Endodermal cell (in vitro differentiated cells): ENCODE measurements at places on chromosomes 5 and 9. TPM values are rescaled to one million over a fixed set of nuclear protein-coding genes. Genes with fewer than 3 reads are reported as not detected.

ADAMTS12 gene
- total RNA-seq, result 122 to 140 TPM (median 123 TPM) in 3 replicates

EPB41L4B gene
- total RNA-seq, result 6.4 and 6.9 TPM in 2 replicates

FAF2 gene
- 38.9 to 52.9 TPM (median 42.9 TPM) in 3 replicates for total RNA-seq

PRRT1B gene
- total RNA-seq, result 35.2 and 42.9 TPM in 2 replicates

PCDHB10 gene
- 2.9 and 3.0 TPM in 2 replicates for total RNA-seq

GPX3 gene
- total RNA-seq, result 44.7 and 44.9 TPM in 2 replicates

TNFSF8 gene
- not detected in 3 replicates for total RNA-seq

GRCh38 chr5:78361631-78361993 is 1.2 kb downstream of the SCAMP1 start:
- H3K27me3 ChIP-seq, result no peaks in the 10 kb centered on the region
- DNase-seq, result no peak

- no peak overlapping the region for H3K27ac ChIP-seq
- H3K27me3 ChIP-seq, result no peaks in the 10 kb centered on the region
- H3K36me3 ChIP-seq, result no peaks in the 10 kb centered on the region
- no peak for DNase-seq
- no peak overlapping the region for H3K4me3 ChIP-seq
These were observed 222.9 kb upstream of the EFNA5 start for GRCh38 chr5:107893642-107894041.

- H3K27ac ChIP-seq, result no peak overlapping the region
- H3K4me3 ChIP-seq, result no peak overlapping the region
- H3K4me1 ChIP-seq, result peaks cover 5% of the 10 kb centered on the region
- DNase-seq, result no peak
- no peaks in the 10 kb centered on the region for H3K27me3 ChIP-seq
These were observed 23.2 kb downstream of the MAP3K1 start for GRCh38 chr5:56838409-56839039.

GRCh38 chr5:126267438-126267837 is 155.8 kb upstream of the GRAMD2B start:
- no peaks in the 10 kb centered on the region for H3K4me1 ChIP-seq
- H3K4me3 ChIP-seq, result no peak overlapping the region
- no peaks in the 10 kb centered on the region for H3K36me3 ChIP-seq
- H3K27ac ChIP-seq, result no peak overlapping the region
- no peak for DNase-seq

- H3K27ac ChIP-seq, result no peak overlapping the region
- H3K36me3 ChIP-seq, result no peaks in the 10 kb centered on the region
- H3K4me3 ChIP-seq, result no peak overlapping the region
- H3K27me3 ChIP-seq, result no peaks in the 10 kb centered on the region
These were observed 12.9 kb downstream of the CXCL14 start for GRCh38 chr5:135565725-135566421.

DNA sequence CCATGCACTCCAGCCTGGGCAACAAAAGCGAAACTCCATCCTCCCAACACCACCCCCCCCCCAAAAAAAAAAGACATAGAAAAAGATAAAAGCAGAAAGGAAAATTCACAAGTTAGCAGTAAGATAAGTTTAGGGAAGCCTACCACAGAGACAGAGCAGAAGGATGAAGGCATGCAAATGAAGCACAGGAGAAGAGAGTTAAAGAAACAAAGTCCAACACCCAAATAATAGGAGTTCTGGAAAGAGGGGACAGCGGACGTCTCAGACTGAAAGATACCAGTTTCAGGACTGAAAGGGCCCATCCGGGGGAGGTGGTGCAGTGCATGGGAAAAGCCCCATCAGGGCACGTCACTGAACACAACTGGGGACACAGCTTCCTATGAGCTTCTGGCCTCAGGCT is 54.3 kb downstream of the OTULIN start:
- no peak for DNase-seq
- no peaks in the 10 kb centered on the region for H3K27me3 ChIP-seq
- no peak overlapping the region for H3K27ac ChIP-seq
- H3K4me3 ChIP-seq, result no peak overlapping the region
- H3K4me1 ChIP-seq, result no peaks in the 10 kb centered on the region

DNA sequence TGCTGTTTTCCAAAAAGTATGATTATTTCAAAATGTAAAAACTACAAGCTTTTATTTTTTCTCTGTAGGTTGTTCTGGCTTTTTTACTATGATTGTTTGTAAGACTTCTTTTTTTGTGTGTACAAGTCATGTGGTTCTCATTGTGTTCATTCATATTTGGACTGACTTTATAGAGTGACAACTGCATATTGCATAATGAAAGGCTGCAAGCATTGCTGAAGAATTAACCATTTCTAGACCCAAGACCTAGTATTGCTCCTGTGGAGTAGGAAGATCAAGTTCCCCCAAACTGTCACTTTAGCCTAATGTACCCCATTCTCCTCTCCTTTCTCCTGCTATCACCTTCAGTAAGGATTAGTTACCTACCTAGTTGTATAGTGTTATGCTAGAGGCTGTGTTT is 10.0 kb downstream of the MAP1B start:
- H3K4me3 ChIP-seq, result no peak overlapping the region
- no peak for DNase-seq
- peaks cover 93% of the 10 kb centered on the region for H3K36me3 ChIP-seq
- H3K27ac ChIP-seq, result no peak overlapping the region

DNA sequence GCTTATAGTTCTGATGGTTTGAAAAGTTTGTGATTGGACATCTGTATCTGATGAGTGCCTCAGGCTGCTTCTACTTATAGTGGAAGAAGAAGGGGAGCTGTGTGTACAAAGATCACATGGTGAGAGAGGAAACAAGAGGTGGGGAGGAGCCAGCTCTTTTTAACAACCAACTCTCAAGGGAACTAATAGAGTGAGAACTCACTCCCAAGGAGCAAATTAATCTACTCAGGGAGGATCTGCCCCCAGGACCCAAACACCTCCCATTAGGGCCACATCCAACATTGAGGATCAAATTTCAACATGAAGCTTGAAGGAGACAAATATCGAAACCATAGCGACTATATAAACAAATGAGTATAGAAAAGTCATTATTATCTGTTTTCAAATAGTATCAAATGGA is 64.7 kb upstream of the PRLR start:
- no peaks in the 10 kb centered on the region for H3K36me3 ChIP-seq
- H3K27me3 ChIP-seq, result no peaks in the 10 kb centered on the region
- H3K4me1 ChIP-seq, result no peaks in the 10 kb centered on the region
- DNase-seq, result no peak

- no peak for DNase-seq
- no peak overlapping the region for H3K27ac ChIP-seq
- no peaks in the 10 kb centered on the region for H3K36me3 ChIP-seq
- no peak overlapping the region for H3K4me3 ChIP-seq
These were observed 12.4 kb downstream of the RAPGEF6 start for GRCh38 chr5:131622633-131623032.

DNA sequence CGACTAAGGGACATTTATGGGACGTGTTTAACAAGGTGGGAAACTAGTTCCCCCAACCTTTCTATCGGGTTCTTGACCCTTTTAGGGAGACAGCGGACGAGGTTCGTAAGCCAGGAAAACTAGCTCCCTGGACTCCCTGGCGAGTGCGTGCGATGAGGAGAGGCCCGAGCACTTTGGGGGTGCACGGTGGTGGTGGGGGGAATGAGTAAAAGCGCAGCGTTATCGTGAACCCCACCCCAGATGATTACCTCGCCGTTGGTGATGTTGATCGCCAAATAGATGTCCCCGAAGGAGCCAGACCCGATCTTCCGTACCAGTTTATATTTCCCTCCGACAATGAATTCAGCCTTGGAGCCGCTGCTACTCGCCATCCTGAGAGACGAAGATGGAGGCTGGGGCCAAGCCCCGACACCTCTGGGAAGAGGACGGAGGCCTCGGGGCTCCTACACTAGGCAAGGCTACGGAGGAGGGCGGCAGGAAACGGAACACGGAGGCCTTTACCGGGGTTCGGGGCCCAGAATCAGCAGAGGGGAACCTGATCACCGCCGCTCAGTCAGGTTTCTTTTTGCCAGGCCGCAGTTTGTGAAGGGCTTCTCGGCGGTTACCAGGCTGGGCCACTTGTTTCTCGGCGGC is 529 bp downstream of the CSNK1A1 start:
- no peaks in the 10 kb centered on the region for H3K27me3 ChIP-seq
- peaks cover 42% of the 10 kb centered on the region for H3K36me3 ChIP-seq
- no peak for DNase-seq
- peak overlapping the region; percentile 94 for H3K4me3 ChIP-seq
- H3K27ac ChIP-seq, result peak overlapping the region; percentile 95
- H3K4me1 ChIP-seq, result no peaks in the 10 kb centered on the region

GRCh38 chr9:70444904-70445303 is 30.4 kb upstream of the KLF9 start:
- no peak overlapping the region for H3K27ac ChIP-seq
- no peaks in the 10 kb centered on the region for H3K27me3 ChIP-seq
- no peak overlapping the region for H3K4me3 ChIP-seq
- H3K36me3 ChIP-seq, result no peaks in the 10 kb centered on the region

- peaks cover 12% of the 10 kb centered on the region for H3K4me1 ChIP-seq
- no peaks in the 10 kb centered on the region for H3K27me3 ChIP-seq
- no peak overlapping the region for H3K4me3 ChIP-seq
- DNase-seq, result no peak
- H3K36me3 ChIP-seq, result peaks cover 40% of the 10 kb centered on the region
These were observed 6.0 kb downstream of the PTTG1 start for GRCh38 chr5:160427607-160428006.
